ENCODE measurements at places on chromosomes 12 and 14. TPM values are rescaled to one million over a fixed set of nuclear protein-coding genes. Genes with fewer than 3 reads are reported as not detected.

Gene CDKN3
- total RNA-seq = 9.9 TPM

Gene TMEM121
- total RNA-seq = 12.7 TPM

Gene ZFYVE21
- 55.0 TPM for total RNA-seq

Gene NOXRED1
- total RNA-seq = 0.19 TPM

Gene LRRC9
- not detected for total RNA-seq

Gene PLEKHH1
- total RNA-seq = 0.56 TPM

Gene TAC3
- total RNA-seq = not detected

Gene ACOT4
- total RNA-seq = 1.4 TPM

Gene RFLNA
- total RNA-seq = 43.1 TPM

Gene NOVA1
- 2.5 TPM for total RNA-seq

Gene LMO3
- total RNA-seq = 0.56 TPM

Gene PROX2
- not detected for total RNA-seq

Gene LGMN
- total RNA-seq = 87.1 TPM

Gene SERPINA12
- total RNA-seq = not detected

Gene DCAF5
- total RNA-seq = 16.3 TPM

Gene LMNTD1
- 0.38 TPM for total RNA-seq

Gene MGAT4C
- total RNA-seq = under 0.01 TPM

Gene ACSS3
- 6.3 TPM for total RNA-seq

Gene POTEM
- not detected for total RNA-seq

Gene IGFBP6
- total RNA-seq = 1,794 TPM

Gene KRT7
- total RNA-seq = 80.3 TPM

Gene NTF3
- 5.4 TPM for total RNA-seq

Gene CCDC38
- total RNA-seq = under 0.01 TPM

Gene MEG3
- total RNA-seq = 112 TPM

Gene ACRBP
- total RNA-seq = under 0.01 TPM

Gene FIGNL2
- total RNA-seq = 0.28 TPM

Gene GPR84
- not detected for total RNA-seq

Gene TPH2
- total RNA-seq = not detected

Gene CYP27B1
- 0.19 TPM for total RNA-seq
